ENCODE measurements at places on chromosomes 12 and 14. TPM values are rescaled to one million over a fixed set of nuclear protein-coding genes. Genes with fewer than 3 reads are reported as not detected.

Gene PZP
- not detected for total RNA-seq

Gene MANSC4
- total RNA-seq: 0.63 TPM

Gene OASL
- not detected for total RNA-seq

Gene CINP
- 40.1 TPM for total RNA-seq

Gene TAS2R9
- 2.8 TPM for total RNA-seq
